GOT3 (cell line): ENCODE measurements at places on chromosomes 2 and 18.

- no peak for DNase-seq
Measured at GRCh38 chr2:18600255-18600613, 10.9 kb upstream of the NT5C1B start.

- DNase-seq, result no peak
Measured at GRCh38 chr2:174585657-174586252, 11.8 kb downstream of the WIPF1 start.

DNA sequence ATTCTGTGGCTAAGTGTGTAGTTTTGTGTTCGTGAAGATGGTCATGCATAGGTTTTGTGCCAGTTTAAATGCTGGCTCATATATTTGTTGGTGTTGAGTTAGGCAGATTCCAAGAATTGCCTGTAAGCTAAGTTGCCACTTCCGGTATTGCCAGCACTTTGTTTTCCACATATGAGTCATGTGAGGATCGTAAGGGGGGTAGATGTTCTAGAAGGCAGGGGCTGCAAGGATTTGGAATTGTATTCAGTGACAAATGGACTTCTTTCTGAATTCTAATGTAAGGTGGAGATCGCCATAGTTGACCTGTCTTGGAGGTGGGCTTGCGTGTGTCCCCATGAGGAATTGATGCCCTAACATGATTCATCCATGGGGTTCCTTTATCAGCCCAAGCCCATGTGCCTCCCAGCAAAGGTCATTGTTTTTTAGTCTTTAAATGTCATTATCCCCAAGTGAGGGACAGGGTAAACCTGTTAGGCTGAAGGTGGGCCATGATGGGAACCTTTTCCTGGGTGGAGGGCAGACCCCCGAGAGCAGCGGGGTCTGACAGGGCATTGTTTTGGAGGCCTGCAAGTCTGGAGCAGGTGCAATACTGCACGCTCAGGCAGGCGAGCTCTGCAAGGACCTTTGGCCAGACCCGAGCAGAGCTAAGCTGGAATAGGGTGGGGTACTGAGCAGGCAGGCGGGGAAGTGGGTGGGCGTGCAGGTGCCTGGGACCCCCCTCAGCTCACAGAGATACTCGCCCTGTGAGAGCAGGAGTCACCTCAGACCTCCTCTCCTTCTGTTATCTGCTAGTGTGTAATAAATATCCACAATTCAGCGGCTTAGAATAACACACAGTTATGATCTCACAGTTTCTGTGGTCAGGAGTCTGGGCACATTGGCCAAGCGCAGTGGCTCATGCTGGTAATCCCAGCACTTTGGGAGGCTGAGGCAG, 77.4 kb downstream of the LRRFIP1 start:
- DNase-seq, result no peak

GRCh38 chr2:120432293-120432975, 86.5 kb downstream of the INHBB start:
- no peak for DNase-seq

DNA sequence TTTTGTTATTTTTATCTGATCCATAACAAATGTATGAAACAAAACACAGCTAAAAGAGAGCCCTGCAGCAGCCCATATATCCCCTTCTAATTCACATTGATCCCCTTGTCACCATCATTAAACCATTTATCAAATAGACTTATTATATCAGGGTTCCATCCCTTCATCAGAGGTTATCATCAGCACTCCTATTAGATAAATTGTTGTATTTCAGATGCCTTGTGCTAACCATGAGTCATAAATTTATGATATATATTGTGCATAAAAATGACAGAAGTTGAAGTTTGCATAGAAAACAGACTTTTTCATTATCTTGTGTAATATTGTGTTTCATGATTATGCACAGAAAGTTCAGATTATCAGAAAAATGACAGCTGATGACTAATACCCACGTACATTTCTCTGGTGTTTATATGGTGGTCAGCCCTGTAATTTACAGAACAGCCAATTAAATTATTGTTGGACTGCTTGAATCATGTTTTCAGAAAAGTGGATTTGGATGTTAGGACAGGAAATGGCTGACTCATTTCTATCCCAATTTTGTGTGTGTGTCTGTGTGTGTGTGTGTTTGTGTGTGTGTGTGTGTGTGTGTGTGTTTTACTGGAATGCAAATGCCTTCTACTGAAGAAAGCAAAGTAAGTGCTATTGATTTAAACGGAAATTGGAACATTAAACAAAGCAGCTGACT, 80.9 kb downstream of the PPP1R1C start:
- no peak for DNase-seq

DNA sequence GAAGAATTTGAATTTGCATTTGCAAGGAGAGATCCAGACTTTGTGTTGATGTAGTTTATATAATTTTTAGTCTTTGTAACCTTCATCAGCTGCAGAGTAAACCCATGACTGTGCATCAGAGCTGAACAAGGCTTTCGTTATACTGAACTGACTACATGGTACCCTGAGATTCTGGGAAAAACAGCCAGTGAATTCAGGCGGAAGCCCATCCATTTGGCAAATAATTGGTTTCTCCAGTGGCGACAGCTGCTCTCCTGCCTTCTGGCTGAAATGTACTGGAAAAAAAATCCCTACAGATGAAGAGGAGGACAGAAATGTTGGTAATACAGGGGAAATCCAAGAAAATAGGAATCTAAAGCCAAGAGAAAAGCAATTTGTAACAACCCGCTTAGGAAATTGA, 657.5 kb upstream of the CDH7 start:
- DNase-seq, result no peak

- DNase-seq, result no peak
Measured at GRCh38 chr18:74623047-74623816, 25.6 kb downstream of the ZNF407 start.

GRCh38 chr2:233882353-233882752, 14.2 kb upstream of the MSL3B start:
- DNase-seq, result no peak

DNA sequence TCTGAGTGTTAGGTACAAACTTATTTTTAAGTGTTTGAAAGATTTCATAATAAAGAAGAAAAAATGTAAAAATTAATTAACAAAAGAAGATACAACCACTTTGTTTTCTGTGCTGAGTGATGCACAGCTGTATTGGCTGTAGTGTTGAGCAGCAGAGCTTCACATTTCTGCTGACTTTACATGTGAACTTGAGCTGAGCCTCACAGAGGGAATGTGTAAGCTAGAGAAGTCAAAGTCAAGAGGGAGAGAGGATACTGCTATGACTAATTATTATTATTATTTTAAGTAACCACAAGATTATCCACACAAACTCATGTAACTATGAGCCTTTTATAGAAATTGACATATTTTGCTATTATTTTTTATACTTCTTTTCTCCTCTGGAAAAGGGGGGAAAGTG, 159.1 kb upstream of the ZSWIM2 start:
- DNase-seq, result no peak

- DNase-seq, result no peak
Measured at GRCh38 chr2:208049441-208049840, 24.1 kb upstream of the PLEKHM3 start.

- no peak for DNase-seq
Measured at GRCh38 chr2:191818725-191819350, 28.1 kb downstream of the CAVIN2 start.

- DNase-seq, result no peak
Measured at GRCh38 chr2:39156107-39156506, 35.3 kb upstream of the SOS1 start.

- DNase-seq, result no peak
Measured at GRCh38 chr18:63783394-63783793, 8.2 kb downstream of the SERPINB7 start.

DNA sequence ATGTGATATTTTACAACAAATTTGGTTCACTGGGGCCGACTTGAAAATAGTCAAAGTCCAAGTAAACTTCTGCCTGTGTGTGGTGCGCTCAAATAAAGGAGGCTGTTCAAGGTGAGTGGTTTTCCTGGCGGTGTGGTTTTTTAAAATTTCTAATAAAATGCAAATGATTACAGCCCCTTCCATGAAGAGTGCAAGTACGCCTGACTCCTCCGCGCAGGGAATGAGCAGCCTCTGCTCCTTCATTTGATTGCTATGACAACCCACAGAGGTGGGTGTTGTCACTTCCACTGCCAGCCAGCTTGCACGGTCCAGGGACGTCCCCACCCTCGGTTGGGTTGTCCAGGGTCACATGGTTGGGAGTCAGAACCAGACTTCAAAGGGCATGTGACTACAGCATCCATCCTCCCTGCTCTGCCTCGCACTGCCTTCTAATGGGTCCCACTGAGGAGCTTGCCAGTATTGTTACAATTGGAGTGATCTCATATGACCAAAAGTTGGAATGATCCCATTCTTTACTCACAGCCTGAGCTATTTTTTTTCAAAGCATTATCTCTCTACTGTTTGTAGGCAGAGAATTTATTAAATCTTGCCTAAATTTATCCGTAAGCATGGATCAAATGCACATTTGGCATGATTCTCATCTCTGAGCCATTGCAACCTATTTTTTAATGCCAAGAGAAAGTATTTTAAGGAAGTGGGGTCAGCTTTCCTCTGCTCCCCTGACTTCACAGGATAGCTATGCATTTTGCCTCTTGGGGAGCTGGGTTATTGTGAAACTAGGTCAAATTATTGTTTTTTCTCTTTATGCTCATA, 121.3 kb downstream of the AGAP1 start:
- peak; percentile 12 for DNase-seq

DNA sequence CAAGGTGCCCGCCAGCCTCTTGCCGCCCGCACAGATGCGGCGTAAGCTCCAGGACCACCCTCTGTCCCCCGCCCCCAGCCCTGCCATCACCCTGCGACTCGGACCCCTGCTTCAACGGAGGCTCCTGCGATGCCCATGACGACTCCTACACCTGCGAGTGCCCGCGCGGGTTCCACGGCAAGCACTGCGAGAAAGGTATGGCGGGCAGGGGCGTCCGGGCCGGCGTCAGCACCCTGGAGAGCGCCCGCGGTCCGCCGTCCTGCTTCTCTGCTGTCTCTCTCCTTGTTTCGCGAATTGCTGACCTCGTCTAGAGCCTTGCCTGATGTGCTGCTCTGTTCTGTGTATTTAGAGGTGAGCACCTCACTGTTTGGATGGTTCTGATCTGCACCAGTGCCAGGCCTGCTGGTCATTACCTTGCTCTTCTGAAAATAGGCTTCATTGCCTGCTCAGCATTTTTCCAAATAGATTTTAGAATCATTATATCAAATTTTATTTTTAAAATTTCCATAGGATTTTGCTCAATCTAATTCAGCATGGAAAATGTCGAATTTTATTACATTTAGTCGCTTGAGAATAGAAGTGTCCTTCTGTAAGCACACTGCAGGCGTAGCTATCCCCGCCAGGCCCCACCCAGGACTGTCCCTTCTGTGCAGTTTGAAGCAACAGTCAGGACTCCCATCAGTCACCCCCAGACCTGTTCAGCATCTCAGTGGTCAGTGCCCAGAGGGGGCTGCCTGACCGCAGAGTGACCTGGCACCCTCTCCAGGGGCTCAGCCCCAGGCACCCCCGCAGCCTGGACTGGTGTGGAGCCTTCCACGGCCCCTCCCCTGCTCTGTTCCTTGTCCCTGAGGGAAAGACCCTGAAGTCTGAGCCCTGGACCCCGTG, 51.6 kb downstream of the SNED1 start:
- no peak for DNase-seq

GRCh38 chr2:183063083-183063482, 15.5 kb upstream of the DUSP19 start:
- no peak for DNase-seq

DNA sequence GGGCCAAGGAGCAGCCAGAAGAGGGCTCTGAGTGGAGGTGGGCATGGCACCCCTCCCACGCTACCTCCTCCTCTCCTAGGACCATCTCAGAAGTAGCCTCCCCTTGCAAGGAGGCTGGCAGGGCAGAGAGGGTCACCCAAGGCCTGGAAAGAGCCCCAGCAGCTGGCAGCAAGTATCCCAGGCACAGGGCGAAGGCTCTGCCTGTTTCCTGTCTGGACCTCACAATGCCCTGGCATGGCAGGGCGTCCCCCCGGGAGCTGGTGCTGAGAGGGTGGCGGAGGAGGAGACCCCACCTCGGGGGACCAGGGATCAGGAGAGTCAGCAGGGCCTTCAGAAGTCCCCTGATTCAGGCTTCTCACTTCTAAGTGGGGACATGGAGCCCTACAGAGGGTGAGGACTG, 66.2 kb upstream of the TAF1B start:
- no peak for DNase-seq

- no peak for DNase-seq
Measured at GRCh38 chr2:51237626-51238271, 205.8 kb upstream of the NRXN1 start.

GRCh38 chr18:46265196-46266156, 161.3 kb downstream of the HAUS1 start:
- no peak for DNase-seq

DNA sequence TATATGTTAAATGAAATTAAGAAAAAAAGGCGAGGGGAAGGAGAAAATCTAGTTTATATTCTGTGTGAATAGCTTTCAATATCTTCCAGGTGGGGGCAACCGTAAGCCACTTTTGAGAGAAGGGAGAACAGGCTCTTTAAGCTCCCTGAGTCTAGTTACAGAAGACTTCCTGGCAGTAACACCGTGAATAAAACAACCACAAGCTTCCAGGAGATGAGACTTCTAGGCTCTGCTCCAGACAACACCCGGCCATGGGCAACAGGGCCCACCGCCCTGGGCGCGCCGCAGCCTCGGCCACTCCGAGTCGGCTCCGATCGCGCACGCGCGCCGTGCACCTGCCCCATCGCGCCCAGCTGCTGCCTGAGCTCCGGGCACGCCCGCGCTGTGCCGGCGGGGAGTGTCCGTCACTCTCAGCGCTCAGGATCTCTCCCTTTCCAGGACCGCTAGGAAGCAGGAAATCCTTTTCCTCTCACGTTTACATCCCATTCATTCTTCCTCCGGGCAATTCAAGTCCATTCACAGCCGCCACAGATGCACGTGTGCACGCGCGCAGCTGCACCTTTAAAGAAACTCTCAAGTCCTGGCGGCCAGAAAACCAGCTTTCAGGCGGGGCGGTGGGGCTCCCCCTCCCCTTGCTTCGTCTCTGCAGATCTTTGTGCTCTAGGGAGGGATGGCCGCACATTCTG, 19.4 kb upstream of the PAX3 start:
- DNase-seq, result peak; percentile 41
